ENCODE measurements at places on chromosomes 6 and 20. TPM values are rescaled to one million over a fixed set of nuclear protein-coding genes. Genes with fewer than 3 reads are reported as not detected.

GRCh38 chr20:57557926-57558613, 2.8 kb upstream of the PCK1 start:
- DNase-seq, result no peak

- no peak for DNase-seq
These were observed 9.9 kb downstream of the TFAP2A start for GRCh38 chr6:10404799-10405512.

GRCh38 chr6:149453597-149454345, 31.0 kb downstream of the ZC3H12D start:
- no peak for DNase-seq

The SYCP2 gene
- total RNA-seq, result 2.6 TPM

DNA sequence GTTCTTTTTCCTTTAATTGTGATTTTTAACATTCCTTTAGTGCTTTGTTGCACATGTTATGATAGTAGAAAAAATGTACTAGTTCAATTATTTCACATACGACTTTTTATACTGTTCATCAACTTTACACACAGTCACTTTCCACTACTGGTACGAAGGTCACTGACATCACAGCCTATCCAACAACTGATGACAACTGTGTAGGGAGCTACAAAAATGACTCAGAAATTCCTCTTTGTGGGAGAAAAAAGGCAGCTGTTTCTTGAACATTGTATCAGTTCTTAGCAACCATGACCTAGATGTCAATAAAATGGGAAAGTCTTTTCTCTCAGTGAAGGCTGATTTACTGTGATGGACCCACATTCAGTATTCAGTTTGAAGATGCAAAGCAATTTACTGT, 7.0 kb upstream of the ID4 start:
- no peak for DNase-seq

All from SJSA1 (cell line).